ENCODE measurements at places on chromosomes 7 and 10.

DNA sequence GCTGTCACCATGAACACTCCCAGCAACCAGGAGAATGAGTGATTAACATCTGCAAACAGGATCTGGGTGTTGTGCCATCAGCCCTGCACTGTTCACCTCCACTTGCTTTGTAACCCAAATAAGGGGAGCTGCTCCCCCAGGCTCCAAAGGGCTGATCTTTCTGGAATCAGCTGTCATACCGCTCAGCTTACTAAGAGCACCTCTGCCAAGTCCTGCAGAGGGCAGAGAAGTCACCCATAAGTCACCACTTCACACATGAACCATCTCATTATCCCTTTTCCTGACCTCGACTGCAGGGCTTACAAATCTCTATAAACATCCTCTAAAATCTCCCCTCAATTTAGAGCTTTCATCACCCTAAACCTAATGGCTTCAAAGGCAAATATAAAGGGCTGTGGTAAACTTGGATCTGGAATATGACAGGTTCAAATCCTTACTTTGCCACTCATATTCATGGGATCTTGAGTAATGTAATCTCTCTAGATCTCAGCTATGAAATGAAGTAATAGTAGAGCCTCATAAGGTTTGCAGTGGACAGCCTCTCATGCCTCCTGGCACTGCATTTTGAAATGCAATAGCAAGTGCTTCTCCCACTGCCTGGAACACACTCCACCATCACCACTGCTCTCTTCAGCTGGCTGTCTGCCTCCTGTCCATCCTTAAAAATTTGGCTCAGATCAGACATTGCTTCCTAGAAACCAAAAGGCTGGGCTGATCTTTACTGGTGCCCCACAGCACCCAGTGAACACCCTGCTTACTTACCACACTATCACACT, 38.8 kb downstream of the ERLIN1 start:
- DNase-seq, result no peak

- no peak for DNase-seq
These were observed 97.4 kb downstream of the CTTNBP2 start for GRCh38 chr7:117775801-117776200.

GRCh38 chr7:135713836-135714470, 14.0 kb downstream of the SLC13A4 start:
- no peak for DNase-seq

DNA sequence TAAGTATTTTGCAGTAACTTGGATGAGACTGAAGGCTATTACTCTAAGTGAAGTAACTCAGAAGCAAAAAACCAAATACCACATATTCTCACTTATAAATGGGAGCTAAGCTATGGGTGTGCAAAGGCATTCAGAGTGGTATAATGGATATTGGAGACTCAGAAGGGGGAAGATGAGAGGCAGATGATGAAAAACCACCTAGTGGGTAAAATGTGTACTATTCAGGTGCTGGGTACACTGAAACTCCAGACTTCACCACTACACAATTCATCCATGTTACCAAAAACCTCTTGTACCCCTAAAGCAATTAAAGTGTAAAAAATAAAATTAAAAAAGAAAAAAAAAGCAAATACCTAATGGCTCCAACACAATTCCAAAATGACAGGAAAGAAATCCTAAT, 351.7 kb downstream of the NXPH1 start:
- no peak for DNase-seq

GRCh38 chr7:69951458-69951857, 353.2 kb downstream of the AUTS2 start:
- no peak for DNase-seq

DNA sequence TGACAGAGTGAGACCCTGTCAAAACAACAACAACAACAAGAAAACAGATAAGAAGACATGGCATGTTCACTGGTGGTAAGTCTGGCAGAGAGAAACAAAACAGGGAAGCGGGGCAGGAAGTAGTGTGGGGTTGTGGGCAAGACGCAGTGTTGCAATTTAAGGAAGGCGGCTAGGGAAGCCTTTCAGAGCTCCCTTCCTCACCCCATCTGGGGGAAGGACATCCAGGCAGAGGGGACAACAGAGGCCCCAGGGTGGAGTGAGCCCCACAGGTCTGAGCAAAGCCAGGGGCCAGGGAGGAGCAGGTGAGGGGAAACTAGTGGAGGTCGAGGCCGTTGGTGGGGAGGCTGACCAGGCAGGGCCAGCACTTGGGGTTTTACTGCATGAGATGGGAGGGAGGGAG, 16.8 kb downstream of the LAT2 start:
- DNase-seq, result no peak

DNA sequence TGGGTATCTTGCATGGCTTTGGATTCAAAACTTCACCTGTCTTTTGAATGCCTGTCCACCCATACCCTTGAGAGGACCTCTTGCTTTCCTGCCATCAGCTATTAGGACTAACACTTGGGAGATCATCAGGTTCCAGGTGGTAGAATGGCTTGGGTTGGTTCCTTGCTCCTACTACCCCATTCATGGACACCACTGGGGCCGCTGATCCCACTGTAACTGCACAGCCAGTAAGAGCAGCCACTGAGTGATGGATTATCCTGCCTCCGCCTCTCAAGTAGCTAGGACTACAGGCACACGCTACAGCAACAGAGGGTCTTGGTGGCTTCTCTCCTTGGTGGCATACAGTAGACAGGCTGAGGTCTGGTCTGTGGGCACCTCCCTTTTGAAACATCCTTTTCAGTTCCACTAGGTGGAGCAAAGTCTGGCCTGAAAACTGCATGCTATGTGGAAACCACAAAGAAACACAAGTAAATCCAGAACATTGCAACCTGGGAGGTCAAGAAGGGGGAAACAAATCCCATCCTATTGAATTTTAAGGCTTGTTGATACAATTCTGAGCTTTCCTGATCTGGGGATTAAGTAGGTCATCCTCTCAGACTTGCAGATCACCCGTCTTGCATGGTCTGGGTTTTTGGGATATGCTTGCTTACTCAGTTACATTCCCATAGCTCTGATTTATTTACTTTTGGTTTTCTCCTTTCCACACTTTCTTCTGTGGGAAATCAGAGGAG, 9.4 kb downstream of the WBP1L start:
- no peak for DNase-seq

DNA sequence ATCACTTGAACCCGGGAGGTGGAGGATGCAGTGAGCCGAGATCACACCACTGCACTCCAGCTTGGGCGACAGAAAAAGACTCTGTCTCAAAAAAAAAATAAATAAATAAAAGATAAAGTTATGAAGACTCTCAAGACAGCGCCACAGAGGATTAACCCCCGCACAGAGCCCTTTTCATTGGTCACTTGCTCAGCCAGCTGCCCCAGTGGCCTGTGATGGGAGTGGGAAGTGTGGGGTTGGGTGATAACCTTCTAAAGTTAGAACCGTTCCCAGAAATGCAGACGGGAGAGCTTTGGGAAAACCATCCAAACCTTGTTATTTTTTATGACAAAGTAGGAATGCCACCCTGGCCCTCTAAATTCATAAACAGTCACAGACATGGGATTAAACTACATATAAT, 57.4 kb downstream of the PARP12 start:
- DNase-seq, result no peak

DNA sequence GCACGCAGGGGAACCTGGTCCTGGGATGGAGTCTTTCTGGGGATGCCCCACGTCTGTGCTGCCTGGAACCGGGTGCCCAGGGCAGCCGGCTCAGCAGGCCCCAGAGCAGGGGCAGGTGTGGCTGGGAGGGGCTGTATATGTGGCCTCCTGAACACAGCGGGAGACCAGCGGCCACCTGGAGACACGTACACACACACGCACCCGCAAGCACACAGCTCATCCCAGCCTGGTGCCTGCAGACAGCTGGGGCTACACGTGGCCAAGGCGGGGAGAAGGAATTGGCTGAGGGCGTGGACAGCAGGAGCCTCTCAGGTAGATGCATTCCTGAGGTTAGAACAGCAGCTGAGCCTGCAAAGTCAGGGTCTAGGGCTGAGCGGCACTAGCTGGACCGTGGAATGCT, 14.0 kb downstream of the ADAM8 start:
- no peak for DNase-seq

GRCh38 chr10:98030991-98031431, 590 bp upstream of the CRTAC1 start:
- DNase-seq, result peak; percentile 15

GRCh38 chr10:112802411-112803022, 147.5 kb upstream of the TCF7L2 start:
- no peak for DNase-seq

- DNase-seq, result no peak
These were observed 136.1 kb downstream of the SLIT1 start for GRCh38 chr10:97049670-97050069.

Data from left kidney (tissue), 8 donors.